ENCODE measurements at places on chromosomes 13 and 19. TPM values are rescaled to one million over a fixed set of nuclear protein-coding genes. Genes with fewer than 3 reads are reported as not detected.
A peak's percentile ranks its signal among the peaks of the same experiment; 100 is the strongest.

DNA sequence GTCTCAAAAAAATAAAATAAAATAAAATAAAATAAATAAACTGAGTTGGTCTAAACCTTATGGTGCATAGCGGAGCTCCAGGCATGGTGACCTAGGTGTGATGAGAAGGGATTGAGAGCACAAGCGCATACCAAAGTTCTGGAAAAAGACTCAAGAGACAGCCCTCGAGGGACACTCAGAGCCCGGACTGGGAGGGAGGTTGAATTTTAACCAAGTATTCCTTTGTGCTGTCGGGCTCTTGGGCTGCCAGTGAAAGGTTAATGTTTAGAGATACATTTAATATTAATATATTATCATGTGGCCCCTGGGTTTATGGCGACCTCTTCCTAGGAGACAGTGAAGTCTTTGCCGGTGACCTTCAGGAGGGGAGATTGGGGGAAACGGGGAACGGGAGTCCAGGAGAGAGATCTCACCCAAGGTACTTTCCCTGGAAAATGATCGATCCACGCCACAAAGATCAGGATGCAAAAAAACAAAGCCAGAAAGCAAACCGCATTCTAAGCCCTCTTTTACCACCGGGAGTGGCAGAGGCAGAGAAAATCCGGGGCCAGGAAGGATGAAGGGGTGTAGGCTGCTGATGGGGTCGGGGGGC is 1.6 kb downstream of the FUT6 start:
- peak overlapping the region; percentile 47 for H3K4me3 ChIP-seq
- H3K36me3 ChIP-seq = no peaks in the 10 kb centered on the region
- H3K4me1 ChIP-seq = peaks cover 18% of the 10 kb centered on the region
- no peak for DNase-seq

The KLHL1 gene
- not detected for total RNA-seq

The ZNF134 gene
- total RNA-seq = 29.7 TPM

DNA sequence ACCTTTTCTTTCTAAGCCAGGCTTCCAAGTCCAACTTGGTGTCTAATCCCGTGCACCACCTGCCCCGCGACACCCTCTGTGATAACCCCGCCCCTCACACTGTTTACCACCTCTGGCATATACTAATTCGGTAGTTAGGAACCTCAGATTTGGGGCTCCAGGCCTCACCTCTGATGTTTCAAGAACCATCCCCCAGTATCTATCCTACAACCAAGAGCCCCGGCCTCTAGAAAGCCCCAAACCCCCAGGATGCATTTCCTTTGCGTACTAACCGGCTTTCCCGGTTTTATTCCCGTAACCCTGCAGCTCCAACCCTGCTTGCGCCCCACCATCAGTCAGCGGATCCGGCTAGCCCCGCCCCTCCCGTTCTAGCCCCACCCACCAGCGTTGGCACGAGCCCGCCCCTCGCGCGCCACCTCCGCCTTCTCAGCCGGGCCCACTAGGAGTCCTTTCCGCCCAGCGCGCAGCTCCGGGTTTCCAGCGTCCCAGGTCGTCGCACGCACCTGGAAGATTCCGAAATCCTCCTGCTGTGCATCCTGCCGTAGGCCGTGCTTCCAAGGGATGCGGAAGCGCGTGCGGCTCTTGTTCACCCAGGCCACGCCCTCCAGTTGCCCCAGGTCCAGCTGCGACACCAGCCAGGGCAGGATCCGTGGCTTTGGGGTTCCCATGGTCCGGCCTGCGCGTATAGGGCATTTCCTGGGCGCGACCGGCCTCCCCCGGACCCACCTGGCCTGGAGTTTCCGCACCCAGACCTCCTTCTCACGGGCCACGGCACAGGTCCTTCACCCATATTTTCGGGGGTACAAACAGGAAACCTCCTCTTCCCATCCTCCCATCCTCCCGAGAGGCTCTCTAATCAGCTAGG is 1.3 kb downstream of the IRF3 start:
- peak overlapping the region; percentile 94 for H3K4me3 ChIP-seq
- H3K36me3 ChIP-seq = peaks cover 2% of the 10 kb centered on the region
- peak overlapping the region; percentile 93 for H3K27ac ChIP-seq

DNA sequence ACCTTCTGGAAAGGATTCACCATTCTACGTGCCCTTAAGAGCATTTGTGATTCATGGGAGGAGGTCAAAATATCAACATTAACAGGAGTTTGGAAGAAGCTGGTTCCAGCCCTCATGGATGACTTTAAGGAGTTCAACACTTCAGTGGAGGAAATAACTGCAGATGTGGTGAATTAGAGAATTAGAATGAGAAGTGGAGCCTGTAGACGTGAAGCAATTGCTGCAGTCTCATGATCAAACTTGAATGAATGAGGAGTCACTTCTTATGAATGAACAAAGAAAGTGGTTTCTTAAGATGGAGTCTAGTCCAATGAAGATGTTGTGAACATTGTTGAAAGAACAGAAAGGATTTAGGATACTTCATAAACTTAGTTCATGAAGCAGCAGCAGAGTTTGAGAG is 129.1 kb downstream of the TNFRSF19 start:
- no peaks in the 10 kb centered on the region for H3K36me3 ChIP-seq
- H3K27ac ChIP-seq = no peak overlapping the region
- H3K4me1 ChIP-seq = peaks cover 13% of the 10 kb centered on the region
- H3K4me3 ChIP-seq = no peak overlapping the region

DNA sequence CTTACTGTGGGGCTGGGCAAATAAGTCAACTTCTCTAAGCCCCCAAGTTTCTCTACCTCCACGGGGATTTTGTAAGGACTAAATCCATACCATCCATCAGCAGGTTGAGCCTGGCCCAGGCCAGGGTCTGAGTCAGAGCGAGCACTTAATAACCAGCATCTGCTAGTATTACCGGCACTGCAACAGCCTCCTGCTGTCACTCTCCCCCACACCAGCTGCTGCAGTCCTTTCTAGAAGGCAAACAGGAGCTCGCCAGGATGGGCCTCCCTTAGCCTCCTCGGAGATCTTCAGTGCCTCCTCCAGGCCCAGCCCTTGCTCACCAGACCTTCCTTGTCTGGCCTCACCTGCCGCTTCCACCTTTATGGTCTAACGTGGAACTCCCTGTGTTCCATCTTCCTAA is 3.2 kb downstream of the NAPA start:
- H3K27me3 ChIP-seq = no peaks in the 10 kb centered on the region
- DNase-seq = no peak
- H3K36me3 ChIP-seq = peaks cover 7% of the 10 kb centered on the region
- H3K4me1 ChIP-seq = peaks cover 40% of the 10 kb centered on the region
- peak overlapping the region; percentile 95 for H3K4me3 ChIP-seq
- H3K27ac ChIP-seq = peak overlapping the region; percentile 97

GRCh38 chr19:33247441-33247819 is 21.8 kb upstream of the SLC7A10 start:
- no peak overlapping the region for H3K4me3 ChIP-seq
- DNase-seq = no peak
- H3K27ac ChIP-seq = no peak overlapping the region
- peaks cover 4% of the 10 kb centered on the region for H3K27me3 ChIP-seq
- no peaks in the 10 kb centered on the region for H3K4me1 ChIP-seq

DNA sequence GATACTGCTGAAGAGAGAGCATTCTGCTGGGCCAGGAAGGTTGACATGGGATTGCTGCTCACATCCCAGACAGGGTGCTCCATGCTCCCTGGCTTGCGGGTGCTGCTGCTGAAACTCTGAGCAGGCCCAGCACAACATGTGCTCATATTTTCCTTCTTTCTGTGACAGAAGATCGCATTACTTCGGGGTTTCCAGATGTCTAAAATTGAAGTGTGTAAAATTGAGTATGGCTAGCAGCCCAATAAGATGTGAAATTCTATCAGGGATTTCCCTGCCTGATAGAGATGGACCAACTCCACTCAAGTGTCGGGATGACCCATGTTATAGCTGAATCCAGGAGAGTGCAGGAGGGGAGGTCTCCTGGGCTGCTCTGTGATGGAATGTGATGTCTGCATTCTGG is 55.6 kb upstream of the KL start:
- no peaks in the 10 kb centered on the region for H3K36me3 ChIP-seq
- H3K27me3 ChIP-seq = peaks cover 3% of the 10 kb centered on the region
- no peak overlapping the region for H3K4me3 ChIP-seq
- no peaks in the 10 kb centered on the region for H3K4me1 ChIP-seq

The SIAH3 gene
- total RNA-seq = 0.36 TPM

DNA sequence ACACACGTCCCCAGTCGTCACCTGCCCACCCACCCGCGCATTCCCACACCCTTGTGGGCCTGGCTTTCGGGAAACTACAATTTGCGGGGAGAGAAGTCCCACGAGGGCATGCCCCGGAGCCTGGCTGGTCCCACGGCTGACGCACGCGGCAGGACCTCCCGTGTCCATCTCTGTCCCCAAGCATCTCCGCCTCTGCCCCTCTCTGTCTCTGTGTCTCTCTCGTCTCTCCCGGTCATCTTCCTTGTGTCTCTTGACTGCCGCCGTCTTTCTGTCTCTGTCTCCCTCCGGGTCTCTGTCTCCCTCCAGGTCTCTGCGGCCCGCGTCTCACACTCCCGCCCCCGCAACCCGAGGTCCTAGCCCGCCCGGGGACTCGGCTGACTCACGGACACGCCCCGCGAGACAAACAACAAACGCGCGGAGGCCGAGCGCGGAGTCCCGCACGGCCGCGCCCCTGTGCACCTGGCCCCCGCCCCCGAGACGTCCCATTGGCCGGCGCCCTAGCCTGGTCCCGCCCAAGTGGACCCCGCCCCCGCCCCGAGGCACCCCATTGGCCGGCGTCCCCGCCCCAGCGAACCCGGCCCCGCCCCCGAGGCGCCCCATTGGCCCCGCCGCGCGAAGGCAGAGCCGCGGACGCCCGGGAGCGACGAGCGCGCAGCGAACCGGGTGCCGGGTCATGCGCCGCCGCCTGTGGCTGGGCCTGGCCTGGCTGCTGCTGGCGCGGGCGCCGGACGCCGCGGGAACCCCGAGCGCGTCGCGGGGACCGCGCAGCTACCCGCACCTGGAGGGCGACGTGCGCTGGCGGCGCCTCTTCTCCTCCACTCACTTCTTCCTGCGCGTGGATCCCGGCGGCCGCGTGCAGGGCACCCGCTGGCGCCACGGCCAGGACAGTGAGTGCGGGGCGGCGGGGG is at the start of gene FGF22:
Gene FGF22 (plus strand): TSS at position 627 of the 908 bp plus-strand sequence. CDS start 47 bp downstream, at position 674.
- peak within 1 kb of the TSS; percentile 61 for H3K27ac ChIP-seq
- H3K4me1 ChIP-seq = peaks cover 5% of the 10 kb centered on the region
- H3K4me3 ChIP-seq = peak within 1 kb of the TSS; percentile 88
- DNase-seq = peak; percentile 95
- H3K27me3 ChIP-seq = peaks cover 2% of the 10 kb centered on the region
- no peaks in the 10 kb centered on the region for H3K36me3 ChIP-seq

GRCh38 chr19:12996406-12997094 is 1.3 kb downstream of the NFIX start:
- H3K4me1 ChIP-seq = peaks cover 5% of the 10 kb centered on the region
- no peak overlapping the region for H3K27ac ChIP-seq
- DNase-seq = no peak
- peak overlapping the region; percentile 13 for H3K4me3 ChIP-seq
- no peaks in the 10 kb centered on the region for H3K36me3 ChIP-seq

Measured in activated naive CD8-positive, alpha-beta T cell treated with anti-CD3 and anti-CD28 coated beads, Interleukin-2, amount 10 ng/mL, durations not matched to agents 7 days and 5 days (primary cell).